Naive thymus-derived CD8-positive, alpha-beta T cell (primary cell): ENCODE measurements at places on chromosomes 5 and 9. TPM values are rescaled to one million over a fixed set of nuclear protein-coding genes. Genes with fewer than 3 reads are reported as not detected.
A peak's percentile ranks its signal among the peaks of the same experiment; 100 is the strongest.

The SUSD3 gene
- total RNA-seq, result 64.0 TPM

The TAS2R1 gene
- not detected for total RNA-seq

The NMUR2 gene
- not detected for total RNA-seq

DNA sequence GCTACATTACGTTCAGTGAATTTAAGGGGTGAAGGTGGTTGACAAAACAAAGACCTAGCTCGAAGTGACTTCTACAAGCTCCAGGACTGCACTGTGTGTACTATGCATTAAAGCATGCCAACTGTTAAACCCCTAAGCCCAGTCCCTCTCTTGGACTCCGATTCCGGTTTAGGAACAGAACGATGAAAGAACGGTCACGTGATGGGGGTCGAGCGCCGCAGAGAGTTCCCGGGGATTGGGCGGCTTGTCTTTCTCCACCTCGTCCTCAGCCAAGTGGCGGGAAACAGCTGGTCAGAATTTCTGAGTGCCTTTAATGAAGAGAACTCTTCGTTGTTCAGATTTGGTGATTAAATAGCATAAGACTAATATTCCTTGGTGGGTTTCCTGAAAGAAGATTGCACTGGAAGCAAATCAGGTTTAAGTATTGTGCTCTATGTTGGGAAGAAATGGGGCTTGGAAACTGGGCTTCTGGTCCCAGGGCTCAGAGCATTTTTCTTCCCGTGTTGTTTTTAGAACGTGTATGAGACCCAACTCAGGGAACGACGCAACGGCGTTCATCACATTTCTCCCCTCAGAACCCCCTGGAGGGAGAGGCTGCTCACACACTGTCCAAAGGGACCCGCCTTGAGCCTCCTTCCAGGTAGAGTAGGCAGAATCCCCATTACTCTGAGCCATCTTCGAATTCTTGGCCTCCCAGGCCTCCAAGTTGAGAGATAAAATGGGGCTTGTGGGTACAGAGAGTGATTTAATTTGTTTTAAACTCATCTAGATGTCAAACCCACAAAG, 25.3 kb downstream of the IRX2 start:
- DNase-seq, result no peak

- DNase-seq, result peak; percentile 30
Observed at GRCh38 chr9:15873573-15874177, 320.8 kb downstream of the CCDC171 start.

DNA sequence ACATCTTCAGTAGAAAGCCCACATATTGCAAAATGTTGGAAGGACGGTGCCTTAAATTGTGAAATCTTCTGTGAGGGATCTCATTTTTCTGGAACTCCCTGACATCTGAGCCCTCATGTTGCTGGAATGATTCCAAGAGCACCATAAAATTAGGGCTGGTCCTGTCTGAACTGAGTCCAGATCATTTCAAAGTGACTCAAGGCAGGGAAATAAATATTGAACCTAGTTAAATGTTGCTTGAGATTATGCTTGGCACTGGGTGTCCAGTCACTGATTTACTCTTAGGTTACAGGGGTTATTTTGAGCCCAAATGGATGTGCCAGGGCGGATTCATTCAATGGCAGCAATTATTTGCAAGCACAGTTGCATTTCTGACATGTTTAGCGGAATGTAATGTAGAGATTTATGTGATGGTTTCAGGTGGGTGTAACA, 437.0 kb downstream of the PIK3R1 start:
- no peak for DNase-seq

GRCh38 chr5:150609843-150610584, 30.4 kb upstream of the SYNPO start:
- DNase-seq, result no peak
